ENCODE measurements at places on chromosomes 11 and 22.
A peak's percentile ranks its signal among the peaks of the same experiment; 100 is the strongest.

- DNase-seq: no peak
Measured at GRCh38 chr11:2201542-2201941, 29.9 kb upstream of the TH start.

GRCh38 chr11:33574331-33574730 lies 126.3 kb downstream of the C11orf91 start:
- DNase-seq: no peak

DNA sequence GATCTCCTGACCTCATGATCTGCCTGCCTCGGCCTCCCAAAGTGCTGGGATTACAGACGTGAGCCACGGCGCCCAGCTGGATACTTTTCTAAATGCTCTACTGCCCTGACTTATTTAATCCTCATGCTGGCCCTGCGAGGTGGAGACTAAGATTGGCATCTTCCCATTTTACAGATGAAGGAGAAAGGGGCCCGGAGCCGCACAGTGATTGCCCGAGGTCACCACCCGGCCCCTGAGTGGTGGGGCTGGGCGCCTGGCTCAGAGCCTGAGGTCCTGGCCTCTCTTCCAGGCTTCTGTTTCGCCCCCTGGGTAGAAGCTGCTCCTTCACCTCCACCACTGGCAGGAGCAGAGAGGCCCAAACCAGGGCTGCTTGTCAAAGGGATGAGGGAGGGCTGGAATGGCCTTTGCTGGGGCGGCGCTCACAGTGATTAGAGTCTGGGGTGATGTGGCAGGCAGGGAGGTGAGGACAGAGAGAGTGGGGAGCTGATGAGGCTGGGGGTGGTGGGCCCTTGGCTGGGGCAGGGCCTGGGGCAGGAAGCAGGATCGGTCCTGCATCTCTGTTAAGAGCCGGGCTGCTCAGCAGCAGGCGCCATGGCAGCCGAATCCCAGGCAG lies 15.4 kb upstream of the MPPED1 start:
- DNase-seq: no peak

DNA sequence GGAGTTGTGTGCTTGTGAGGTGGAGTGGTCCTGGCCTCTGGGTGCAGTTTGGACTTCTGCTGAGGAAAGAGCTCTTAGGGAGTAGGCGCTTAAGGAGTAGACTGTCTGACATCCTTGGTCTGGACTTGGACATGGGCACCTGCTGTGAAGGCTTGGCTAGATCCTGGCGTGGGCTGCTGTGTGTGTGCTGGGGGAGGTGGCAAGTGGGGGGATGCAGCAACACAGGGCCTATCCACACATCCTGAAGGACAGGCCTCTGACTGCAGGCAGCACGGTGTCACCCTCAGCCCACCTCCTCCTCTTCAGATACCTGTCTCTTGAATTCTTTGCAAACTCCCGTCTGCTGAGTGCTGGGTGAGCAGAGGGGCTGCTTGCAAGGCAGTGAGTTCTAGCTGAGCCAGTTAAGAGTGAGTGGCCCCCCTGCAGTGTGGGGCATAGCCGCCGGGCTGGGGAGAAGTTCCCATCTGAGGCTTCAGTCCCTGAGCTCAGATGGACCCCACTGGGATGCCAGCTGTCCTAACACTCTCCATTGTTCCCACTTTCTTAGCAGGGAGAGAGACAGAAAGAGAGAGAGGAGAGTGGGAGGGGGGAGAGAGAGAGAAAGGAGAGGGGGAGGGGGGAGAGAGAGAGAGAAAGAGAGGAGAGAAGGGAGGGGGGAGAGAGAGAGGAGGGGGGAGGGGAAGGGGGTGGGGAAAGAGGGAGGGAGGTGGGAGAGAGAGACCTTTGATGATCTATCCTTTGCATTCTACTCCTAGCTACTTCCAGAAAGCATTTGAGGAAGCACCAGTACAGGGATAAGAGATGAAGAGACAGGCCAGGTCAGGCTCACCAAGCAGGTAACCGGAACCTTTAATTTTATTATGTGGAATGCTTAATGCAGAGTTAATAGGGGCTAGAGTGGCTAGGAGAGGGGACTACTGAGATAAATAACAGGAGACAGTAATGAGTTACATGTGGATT lies 12.6 kb downstream of the SOX10 start:
- DNase-seq: no peak

- DNase-seq: no peak
Measured at GRCh38 chr11:57656885-57657193, 723 bp upstream of the CLP1 start.

DNA sequence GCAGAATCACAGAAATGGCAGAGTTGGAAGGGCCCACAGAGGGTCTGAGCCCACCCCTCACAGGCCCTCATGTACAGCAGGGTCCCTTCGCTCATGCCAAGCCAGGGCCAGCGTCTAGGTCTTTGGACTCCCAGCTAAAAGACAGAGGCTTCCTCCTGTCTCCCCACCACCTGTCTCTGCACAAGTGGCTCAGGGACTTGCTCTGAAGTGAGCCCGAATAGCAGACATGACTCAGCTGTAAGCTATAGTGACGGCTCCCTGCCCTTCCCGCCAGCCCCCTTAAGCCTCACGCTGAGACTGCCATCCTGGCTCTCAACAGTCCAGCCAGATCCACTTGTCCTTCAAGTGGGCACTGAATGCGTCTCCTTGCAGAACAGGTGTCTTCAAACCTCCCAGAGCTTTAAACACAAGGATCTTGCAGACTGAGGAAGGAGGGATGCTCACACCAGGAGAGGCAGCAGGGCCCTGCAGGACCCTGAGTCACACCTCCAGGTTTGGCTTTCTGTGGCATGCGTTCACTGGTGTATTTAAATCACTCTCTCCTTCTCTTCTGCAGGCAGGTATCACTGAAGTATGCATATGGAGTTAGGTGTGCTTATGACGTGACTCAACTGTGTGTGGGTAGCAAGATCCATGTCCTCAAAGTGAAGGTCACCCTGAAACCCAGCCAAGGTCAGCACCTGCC lies 154.9 kb downstream of the CACNA1I start:
- no peak for DNase-seq

- no peak for DNase-seq
Measured at GRCh38 chr22:27197618-27198017, 540.2 kb downstream of the MIAT start.

GRCh38 chr11:95119361-95120060 lies 29.9 kb downstream of the ENDOD1 start:
- no peak for DNase-seq

GRCh38 chr11:77559686-77560401 lies 29.9 kb upstream of the AQP11 start:
- DNase-seq: no peak

- DNase-seq: no peak
Measured at GRCh38 chr11:10407055-10407454, 48.0 kb upstream of the AMPD3 start.

GRCh38 chr22:23418159-23418788 lies 161.8 kb downstream of the IGLL1 start:
- DNase-seq: no peak

GRCh38 chr11:20027556-20028013 lies 132.7 kb downstream of the DBX1 start:
- no peak for DNase-seq

- no peak for DNase-seq
Measured at GRCh38 chr22:36486619-36487384, 5.4 kb upstream of the TXN2 start.

GRCh38 chr11:10349281-10349665 lies 44.4 kb downstream of the ADM start:
- no peak for DNase-seq

- DNase-seq: no peak
Measured at GRCh38 chr22:46071451-46072109, 78.7 kb upstream of the PPARA start.

DNA sequence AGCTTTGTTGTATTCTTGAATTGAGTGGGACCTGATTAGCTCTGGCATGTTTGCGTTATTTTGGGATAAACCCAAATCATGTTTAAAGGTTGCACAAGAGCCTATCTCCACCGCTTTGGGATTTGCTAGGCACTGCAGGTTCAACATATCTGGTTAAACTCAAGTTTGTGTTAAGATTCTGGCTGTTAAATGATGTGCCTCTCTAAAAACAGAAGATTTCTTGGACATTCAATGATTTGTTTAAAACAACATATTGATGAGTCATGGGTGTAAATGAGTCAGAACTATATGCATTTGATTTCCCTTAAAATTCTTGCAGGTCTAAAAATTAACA lies 67.4 kb downstream of the AMOTL1 start:
- no peak for DNase-seq

DNA sequence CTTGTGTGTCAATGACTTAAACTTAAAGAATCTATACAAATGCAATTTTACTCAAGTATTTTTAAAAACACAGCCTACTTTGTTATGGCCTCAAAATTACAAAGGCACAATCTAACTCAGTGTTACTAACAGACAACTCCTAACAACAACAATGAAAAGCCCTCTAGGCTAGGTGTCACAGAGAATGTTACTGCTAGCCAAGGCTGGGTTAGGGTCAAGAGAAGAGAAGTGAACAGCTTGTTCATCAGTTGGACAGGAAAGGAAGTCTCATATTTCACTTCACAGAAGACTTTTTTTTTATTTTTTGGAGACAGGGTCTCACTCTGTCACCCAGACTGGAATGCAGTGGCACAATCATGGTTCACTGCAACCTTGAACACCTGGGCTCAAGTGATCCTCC lies 26.0 kb downstream of the CLDN25 start:
- DNase-seq: no peak

DNA sequence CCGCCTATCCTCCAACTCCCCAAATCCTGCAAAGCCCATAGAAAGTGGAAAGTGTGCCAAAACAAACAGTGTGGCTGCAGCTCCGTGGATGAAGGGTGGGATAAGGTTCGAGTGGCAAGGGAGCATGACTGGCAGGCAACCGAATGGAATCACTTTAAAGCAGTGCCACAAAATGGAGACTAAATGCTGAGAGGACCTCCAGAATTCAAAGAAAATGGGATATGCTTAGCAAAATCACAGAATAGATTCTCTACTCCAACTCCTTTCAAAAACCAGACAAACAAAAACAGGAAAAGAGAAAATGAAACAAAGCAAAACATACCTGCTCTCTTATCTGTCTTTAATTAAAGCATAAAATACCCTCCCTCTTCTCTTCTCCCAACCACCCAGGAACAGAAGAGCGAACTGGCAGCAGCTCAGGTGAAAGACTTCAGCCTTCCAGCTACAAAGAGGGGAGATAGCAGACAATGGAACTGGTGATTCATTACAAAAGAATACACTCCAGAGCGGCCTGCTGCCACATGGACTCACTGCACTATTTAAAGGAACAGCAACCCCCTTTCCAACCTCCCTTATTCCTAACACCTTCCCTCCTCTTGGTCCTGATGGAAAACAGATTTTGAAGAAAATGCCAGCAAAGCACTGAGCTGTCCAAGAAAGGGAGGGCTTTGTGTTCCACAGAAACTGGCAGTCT lies 118.5 kb downstream of the APOL5 start:
- DNase-seq: no peak

GRCh38 chr11:69374110-69374945 lies 80.4 kb downstream of the MYEOV start:
- no peak for DNase-seq

DNA sequence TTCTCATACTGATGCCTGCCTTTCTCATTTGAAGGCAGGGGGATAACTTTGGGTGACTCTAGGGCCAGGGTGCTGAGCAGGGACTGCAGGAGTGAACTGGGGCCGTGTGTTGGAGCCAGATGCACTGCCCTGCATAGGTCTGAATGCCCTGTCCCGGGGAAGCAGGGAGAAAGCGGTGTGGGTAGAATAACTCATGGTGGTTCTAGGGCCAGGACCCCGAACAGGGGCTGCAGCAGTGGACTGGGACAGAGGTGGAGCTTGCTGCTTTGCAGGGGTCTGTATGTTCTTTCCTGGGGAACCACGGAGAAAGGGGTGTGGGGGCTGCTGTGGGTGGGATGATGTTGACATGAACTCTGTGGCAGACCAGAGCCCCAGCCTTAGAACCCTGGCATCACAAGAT lies 52.9 kb downstream of the GAB4 start:
- DNase-seq: no peak

DNA sequence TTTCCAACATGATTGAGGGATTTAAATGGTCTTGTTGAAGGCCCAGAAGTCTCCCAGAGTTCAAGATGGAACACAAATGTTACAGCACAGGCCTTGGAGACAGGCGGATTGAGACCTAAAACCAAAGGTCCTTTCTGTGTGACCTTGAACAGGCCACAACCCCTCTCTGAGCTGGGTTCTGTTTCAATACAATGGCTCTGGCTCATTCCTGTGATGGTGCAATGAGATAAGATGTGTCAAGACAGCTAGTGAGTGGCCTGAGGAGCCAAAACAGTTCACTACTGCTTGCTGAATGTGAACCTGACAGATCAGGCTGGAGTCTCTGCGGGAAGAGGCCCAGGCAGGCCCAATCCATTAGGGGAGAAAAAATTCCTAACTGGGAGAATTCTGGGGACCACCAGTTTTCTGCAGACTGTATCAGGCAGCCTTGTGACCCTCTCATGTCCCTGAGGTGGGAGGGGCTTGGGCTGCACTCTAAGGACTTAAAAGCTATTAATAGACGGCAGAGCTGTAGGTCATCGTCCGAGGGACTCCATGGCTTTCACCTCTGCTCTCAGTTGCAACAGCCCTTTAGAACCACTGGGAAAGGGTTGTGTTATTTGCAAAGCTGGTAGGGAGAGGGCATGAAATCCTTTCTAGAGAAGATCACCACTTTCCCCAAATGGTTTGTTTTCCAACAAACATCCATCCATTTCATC lies 126.1 kb upstream of the TEAD1 start:
- no peak for DNase-seq

DNA sequence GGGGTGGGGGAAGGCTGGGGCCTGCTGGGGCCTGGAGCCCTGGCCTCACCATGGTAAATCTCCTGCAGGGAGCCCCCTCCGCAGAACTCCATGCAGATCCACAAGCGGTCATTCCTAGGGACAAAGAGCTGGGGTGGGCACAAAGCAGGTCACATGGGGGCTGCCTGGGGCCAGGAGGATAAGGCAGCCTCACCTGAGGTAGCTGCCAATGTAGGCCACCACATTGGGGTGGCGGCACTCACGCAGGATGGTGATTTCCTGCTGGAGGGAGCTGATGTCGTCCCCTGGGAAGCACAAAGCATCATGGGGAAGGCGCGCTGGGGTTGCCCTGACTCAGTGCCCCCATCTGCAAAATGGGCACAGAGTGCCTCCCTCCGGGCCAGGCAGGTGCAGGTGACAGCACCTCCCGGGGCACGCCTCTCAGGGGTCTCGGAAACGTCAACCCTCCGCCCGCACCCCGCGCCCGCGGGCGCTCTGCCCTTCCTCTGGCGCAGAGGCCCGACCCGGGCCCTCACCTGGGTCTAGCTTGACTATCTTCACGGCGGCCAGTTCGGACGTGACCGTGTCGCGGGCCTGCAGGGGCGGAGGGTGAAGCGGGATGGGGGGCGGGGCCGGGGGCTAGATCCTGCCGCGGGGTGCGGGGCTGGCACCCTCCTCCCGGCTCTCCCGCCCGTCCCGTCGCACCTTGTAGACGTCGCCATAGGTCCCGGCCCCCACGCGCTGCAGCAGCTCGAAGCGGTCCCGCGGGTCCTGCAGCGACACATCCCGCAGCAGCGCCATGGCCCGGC lies 450 bp downstream of the MAP4K2 start:
- peak; percentile 45 for DNase-seq

Data from GM10248 (cell line).